ENCODE measurements at places on chromosomes 11 and 22.

- DNase-seq: no peak
These were observed 35.8 kb upstream of the TSKU start for GRCh38 chr11:76747153-76747914.

GRCh38 chr11:43021466-43021865 lies 290.3 kb upstream of the API5 start:
- DNase-seq: peak; percentile 12

- no peak for DNase-seq
These were observed 415 bp downstream of the CENATAC start for GRCh38 chr11:118998388-118998717.

- no peak for DNase-seq
These were observed 41.4 kb upstream of the ZBED5 start for GRCh38 chr11:10899121-10899830.

- no peak for DNase-seq
These were observed 6.7 kb downstream of the PAMR1 start for GRCh38 chr11:35518766-35519165.
